DMS79 treated with DMSO at 0.1 percent for 48 hours (cell line): ENCODE measurements at places on chromosomes 13 and 19.

DNA sequence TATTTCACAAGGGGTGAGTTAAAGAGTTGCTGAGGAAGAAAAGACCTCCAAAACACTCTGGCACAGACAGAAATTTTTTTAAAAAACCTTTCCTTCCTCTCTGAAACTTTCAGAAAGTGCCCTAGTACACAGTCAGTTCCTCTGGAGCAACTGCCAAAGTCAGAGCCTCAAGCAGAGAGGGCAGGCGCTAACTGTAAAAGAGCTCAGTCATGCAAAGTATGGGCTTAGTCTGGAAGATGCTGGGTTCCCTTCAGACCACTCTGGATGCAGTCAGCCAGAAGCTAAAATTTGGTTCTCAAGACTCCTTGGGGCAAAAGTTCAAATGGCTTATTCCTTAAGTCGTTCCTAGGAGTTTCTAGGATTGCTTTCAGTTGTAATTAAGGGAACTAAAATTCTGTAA, 671.6 kb downstream of the PCDH9 start:
- DNase-seq: no peak

DNA sequence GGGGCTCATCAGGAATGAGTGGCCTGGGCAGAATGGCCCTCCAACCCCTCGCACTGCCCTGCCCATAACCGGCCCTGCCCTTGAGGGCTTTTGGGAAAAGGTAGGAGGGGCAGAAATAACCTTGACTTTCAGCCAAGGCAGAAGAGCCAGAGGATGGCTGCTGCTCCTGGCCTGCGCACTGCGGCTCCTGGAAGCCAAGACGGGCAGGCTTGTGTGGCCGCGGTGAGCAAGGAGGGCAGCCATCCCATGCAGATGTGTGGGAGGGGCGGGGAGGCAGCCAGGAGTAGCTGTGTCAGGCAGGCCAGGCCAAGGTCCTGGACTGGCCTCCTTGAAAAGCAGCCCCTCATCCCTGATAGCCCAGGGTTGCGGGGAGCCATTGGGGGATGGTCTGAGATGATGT, 57.6 kb upstream of the URI1 start:
- DNase-seq: no peak

GRCh38 chr13:70171151-70171550, 62.9 kb upstream of the KLHL1 start:
- DNase-seq: no peak

DNA sequence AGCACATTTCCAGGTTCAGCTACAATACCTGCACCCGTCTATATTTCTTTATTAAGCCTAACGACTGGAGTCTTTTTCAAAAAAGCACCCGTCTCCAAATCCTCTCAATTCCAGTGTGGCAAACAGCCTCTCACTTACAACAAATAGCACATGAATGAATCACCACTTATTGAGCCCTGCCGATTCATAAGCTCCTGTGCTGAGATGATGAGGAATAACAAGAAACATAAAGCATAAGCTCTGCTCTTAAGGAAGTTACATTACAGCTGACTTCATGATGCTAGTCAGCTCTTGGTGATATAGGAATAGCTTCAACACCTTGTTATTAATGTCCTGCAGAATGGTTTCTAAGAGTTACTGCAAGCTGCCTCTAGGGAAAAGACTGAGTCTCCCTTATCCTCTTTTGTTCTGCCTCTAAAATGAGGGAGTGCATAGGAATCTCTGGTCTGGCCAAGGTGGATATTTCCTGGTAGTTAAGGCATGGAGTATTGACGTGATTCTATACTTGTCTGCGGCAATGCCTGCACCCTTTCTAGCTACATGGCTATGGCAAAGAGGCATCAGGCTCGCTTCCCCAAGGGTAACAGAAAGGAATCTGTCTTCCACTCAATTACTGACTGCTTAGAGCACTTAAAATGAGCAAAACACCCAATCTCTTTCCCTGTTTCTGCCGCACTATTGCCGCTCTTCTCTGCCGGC, 195.7 kb downstream of the KLF12 start:
- peak; percentile 57 for DNase-seq

- DNase-seq: peak; percentile 63
Observed at GRCh38 chr13:52737965-52738364, 1.7 kb downstream of the CNMD start.
